ENCODE measurements at places on chromosomes 3 and 15. TPM values are rescaled to one million over a fixed set of nuclear protein-coding genes. Genes with fewer than 3 reads are reported as not detected.

DNA sequence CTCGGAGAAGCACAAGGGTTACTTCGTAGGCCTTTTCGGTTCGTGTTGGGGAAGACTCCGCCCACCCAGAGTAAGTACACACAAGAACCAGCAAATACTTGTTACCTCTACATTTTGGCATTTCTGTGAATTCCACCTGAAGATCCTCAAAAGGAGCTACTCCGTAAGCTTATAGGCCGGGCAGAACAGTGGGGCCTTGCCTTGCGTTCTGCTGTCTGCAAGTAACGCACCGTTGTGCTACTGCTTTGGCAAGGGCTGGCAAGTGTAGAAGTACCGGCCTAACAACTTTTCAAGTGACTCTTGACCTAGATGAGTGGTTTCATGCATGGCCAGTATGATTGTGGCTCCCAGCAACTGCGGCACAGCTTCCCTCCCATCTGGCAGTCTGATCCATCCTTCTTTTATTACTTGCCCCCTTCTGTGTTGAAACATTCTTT, 6.4 kb upstream of the DNAAF4 start:
- DNase-seq: no peak

Gene NDUFAF3
- 44.8 TPM for polyA plus RNA-seq

Gene CLRN1
- not detected for polyA plus RNA-seq

Gene CSPG5
- polyA plus RNA-seq: 0.03 TPM

DNA sequence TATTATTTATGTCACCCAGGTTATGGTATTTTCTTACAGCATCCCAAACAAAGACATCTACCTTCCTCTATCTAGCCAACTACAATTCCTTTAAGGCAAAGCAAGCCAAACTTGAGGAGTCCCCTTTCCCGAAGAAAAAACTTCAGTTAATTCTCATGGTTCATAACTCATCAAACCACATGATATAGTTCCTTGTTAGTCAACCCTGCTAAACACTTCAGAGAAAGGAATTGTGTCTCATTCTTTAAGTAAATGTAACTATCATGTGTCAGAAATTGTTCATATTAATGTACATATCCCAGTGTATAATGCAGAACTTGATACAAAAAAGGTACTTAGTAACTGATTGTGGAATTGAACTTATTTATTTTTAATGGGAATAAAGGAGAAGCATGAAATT, 44.4 kb downstream of the ST3GAL6 start:
- DNase-seq: no peak

- DNase-seq: no peak
Measured at GRCh38 chr3:12590096-12590495, 33.2 kb downstream of the MKRN2 start.

GRCh38 chr15:77631745-77632533, 773 bp downstream of the LINGO1 start:
- DNase-seq: no peak

- no peak for DNase-seq
Measured at GRCh38 chr15:69748131-69748530, 295.5 kb downstream of the RPLP1 start.

Gene ABI3BP
- 0.59 TPM for polyA plus RNA-seq

Gene ASB14
- not detected for polyA plus RNA-seq

Gene GALNT15
- polyA plus RNA-seq: not detected

DNA sequence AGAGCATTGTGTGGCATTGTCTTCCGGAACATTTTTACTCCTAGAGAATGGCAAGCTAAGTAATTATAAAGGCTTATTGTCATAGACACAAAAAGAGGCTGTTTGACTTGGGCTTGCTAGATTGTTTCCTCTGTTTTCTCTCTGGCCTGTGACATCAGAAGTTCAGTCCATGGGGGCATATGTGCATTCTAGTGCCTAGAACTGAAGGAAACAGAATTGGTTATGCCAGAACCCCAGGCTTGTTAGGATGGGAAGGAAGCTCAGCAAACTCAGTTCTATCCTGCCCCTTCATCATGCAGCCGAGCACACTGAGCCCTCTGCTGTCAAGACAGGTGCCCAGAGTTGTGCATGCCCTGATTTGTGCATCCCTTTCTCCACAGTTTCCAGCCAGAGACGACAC, 131.3 kb downstream of the PDE8A start:
- DNase-seq: no peak

Gene TRIM71
- polyA plus RNA-seq: not detected

Gene RARRES1
- not detected for polyA plus RNA-seq

- DNase-seq: no peak
Measured at GRCh38 chr3:172904711-172905373, 154.3 kb downstream of the ECT2 start.

- peak; percentile 26 for DNase-seq
Measured at GRCh38 chr3:10848261-10848660, 32.2 kb downstream of the SLC6A11 start.

DNA sequence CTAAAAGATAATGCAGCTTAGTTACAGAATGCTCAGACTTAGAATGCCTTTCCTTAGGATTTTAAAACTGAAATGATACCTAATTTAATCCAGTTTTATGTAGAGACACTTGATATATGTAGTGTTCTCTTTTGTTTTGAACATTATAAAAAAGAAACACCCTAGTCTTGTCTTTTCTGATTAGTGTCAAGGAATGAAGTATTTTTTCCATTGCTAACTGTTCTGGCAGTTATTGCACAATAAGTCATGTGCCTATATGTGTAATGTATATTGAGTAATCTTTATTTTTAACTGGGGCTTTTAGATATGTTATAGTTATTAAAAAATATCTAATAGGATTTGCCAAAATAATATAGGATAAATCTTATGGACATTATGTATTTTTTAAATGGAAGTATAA, 4.5 kb downstream of the ARL8B start:
- DNase-seq: no peak

Gene P2RY1
- polyA plus RNA-seq: 1.1 TPM

DNA sequence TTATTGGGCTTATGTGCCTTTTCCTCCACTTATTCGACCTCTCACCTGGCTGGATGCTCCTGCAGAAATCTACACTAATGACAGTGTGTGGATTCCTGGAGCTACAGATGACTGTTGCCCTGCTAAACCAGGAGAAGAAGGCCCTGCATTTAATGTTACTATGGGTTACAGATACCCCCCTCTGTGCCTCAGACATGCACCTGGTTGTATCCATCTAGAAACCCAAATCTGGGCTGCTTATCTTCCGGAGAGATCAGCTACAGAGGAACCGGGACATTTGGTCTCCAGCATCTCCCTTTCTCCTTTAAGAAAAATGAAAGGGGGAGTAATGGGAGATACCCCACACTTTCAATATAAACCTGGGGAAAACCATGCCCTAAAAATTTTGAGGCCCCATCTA, 710.0 kb downstream of the ROBO1 start:
- no peak for DNase-seq

GRCh38 chr3:11544412-11545181, 99.1 kb downstream of the VGLL4 start:
- no peak for DNase-seq

DNA sequence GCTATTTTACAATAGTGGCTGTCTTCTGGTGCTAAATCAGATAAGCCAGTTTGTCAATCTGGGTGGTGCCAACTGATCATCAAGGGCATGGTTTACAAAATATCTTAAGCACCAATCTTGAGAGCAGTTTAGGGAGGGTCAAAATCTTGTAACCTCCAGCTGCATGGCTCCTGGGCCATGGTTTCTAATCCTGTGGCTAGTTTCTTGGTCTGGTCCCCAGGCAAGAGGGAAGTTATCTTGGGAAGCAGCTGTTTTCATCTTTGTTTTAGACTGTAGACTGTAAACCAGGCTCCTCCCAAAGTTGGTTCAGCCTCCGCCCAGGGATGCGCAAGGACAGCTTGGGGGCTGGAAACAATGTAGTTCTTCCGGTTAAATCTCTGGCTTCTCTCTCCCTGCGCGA, 166.8 kb downstream of the IL1RAP start:
- no peak for DNase-seq

Gene RASL12
- not detected for polyA plus RNA-seq

Gene CCDC80
- polyA plus RNA-seq: 10.4 TPM

DNA sequence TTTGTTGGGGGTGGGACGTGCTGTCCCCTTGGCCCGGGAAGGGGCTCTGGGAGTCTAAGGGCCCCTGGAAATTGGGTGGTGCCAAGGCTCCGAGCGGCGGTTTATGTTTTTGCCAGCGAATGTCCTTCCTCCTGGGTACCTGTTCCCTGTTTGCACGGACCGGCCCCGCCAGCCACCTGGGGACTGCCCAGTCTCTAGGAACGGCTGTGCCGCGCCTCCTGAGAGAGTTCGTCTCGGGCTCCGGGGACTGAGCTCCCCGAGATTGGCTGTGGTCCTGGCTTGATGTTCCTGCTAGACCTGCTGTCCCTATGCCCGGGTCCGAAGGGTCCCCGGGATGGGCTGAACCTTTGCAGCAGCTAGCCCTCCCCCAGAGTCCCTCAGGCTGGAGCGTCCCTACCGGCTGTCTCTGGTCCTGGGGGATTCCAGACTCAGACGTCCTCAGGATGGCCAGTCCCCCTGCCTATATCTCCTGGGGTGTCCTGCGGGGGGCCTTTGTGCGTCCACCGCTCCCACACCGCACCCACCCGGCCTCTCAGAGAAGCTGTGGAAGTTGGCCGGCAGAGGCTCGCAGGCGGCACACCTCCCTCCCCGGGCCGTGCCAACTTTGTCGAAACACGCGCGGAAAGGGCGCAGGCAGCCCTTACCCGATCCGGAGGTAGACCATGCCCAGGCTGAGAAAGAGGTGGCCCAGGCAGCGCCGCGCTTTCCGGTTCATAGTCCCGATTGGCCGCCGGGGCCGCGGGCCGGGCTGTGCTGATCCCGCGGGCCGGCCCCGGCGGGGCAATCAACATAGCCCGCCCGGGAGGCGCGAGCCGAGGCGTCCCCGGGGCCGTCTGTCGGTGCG, 547 bp downstream of the WNT7A start:
- DNase-seq: no peak

Gene TJP1
- polyA plus RNA-seq: 39.4 TPM
